ENCODE measurements at places on chromosomes 7 and 10.

GRCh38 chr7:51455948-51456347 is 139.3 kb upstream of the COBL start:
- DNase-seq: no peak

DNA sequence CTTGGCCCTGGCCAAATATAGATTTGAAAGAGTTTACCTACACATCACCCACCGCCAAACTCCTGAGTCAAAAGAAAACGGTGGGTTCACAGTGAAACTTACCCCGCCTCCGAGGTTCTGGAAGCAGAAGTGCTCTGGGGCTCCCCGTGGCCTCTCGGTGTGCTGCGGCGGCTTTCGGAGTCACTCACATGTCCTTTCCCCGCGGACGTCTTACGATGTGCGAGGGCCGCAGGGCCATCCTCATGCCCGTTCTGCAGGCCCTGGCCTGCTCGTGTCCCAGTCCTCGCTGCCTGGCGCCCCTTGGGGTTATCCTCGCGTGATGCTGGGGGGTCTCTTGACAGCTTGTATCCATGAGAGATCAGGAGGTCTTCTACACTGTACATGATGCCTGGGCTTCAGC is 12.0 kb downstream of the JCAD start:
- no peak for DNase-seq

DNA sequence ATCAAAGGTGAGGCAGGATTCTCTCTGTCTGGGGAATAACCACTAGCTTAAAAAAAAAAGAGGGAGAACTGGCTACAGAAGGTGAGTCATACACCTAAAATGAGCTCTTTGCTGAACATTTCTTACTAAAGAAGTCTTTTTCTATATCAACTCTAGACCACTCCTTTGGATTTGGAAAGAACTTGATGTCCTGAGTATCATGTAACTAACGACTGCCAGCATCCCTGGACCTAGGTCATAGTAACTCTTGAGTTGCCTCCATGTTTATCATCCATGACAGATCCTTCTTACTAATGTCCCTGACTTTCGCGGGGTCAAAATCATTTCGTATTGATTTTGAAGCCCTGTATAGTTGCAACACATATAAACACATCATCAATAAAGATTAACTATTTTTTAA is 89.1 kb downstream of the CNOT4 start:
- DNase-seq: no peak

DNA sequence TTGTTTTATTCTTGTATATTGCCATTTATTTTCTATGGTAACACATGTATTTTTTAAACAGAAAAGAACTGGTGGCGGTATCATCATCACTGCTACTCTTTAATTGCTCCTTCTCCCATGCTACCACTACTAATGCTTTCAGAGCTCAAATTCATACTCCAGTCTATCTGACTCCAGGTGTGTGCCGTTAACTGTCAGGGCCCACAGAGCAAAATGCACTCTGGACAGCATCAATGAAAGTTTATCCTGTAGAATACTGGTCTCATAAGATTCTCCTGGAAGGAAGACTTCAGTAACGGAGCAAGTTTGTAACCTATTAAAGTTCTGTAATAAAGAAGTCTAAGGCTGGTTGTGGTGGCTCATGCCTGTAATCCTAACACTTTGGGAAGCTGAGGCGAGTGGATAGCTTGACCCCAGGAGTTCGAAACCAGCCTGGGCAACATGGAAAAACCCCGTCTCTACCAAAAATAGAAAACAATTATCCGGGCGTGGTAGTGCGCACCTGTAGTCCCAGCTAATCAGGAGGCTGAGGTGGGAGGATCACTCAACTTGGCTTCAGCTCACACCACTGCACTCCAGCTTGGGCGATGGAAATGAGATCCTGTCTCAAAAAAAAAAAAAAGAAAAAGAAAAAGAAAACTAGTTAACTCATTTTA is 18.4 kb downstream of the ZNRF2 start:
- DNase-seq: no peak

- DNase-seq: no peak
Observed at GRCh38 chr10:102619281-102619981, 24.8 kb upstream of the TRIM8 start.

GRCh38 chr10:6072215-6072934 is 10.2 kb upstream of the IL2RA start:
- DNase-seq: no peak

GRCh38 chr7:8058322-8058721 is 89.7 kb downstream of the GLCCI1 start:
- DNase-seq: no peak

DNA sequence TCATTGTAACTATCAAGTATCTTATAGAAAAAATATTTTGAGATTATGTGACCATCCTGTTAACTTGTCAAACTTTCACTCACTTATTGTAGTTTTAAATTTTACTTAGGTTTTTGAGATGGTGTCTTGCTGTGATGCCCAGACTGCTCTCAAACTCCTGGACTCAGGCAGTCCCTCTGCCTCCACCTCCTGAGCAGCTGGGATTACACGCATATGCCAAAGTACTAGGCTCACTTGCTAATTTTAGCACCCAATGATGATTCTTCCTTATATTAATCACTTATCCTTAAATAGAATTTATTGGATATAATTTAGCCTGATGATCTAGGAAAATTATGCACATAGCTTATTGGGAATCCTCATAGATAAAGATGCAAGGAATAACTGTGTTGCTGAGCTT is 104.9 kb downstream of the BTRC start:
- DNase-seq: no peak
